KBM-7 (cell line): ENCODE measurements at places on chromosomes 5 and 9.

DNA sequence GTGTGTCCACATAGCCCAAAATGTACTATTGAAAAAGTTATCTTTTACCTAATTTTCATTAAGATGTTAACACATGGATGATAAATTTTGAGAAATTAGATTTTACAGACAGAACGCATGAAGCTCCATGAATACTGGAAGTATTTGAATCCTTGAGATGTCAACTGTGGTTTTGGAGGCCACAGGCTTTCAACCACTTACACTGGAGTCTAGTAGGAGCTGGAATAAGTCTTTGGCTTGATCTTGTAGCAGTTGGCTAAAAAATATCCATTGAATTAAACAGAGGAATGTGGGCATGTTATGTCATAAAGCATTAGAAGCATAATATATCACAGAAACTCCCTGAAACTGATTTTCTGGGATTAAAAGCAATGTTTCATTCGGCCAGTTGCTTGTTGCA, 52.9 kb downstream of the CAMK4 start:
- no peak for DNase-seq

DNA sequence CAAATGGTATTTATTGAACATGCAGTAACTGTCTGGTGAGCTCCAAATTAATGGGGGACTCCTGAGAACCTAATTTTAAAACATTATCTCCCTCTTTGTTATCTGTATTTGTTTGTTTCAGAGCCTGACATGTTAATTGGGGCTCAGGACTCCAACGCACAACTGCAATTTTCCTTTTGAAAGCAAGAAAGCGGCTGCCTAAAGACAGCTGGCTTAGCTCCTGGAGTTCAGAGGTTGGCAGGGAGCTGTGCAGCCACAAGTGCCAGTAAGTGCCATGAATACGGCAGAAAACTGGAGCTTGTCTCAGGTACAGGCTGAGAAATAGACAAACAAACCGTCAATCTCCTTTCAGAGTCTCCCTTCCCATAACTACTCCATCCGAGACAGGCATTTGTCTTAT, 80.9 kb downstream of the PPP2R2B start:
- no peak for DNase-seq

- DNase-seq: no peak
These were observed 407.9 kb upstream of the CYLC2 start for GRCh38 chr9:102587281-102587680.

- DNase-seq: no peak
These were observed 70.7 kb upstream of the MAN2A1 start for GRCh38 chr5:109619021-109619460.

- no peak for DNase-seq
These were observed 22.4 kb upstream of the ASTN2 start for GRCh38 chr9:117437283-117437682.
